GM23248 (cell line): ENCODE measurements at places on chromosomes 1 and 21. TPM values are rescaled to one million over a fixed set of nuclear protein-coding genes. Genes with fewer than 3 reads are reported as not detected.

DNA sequence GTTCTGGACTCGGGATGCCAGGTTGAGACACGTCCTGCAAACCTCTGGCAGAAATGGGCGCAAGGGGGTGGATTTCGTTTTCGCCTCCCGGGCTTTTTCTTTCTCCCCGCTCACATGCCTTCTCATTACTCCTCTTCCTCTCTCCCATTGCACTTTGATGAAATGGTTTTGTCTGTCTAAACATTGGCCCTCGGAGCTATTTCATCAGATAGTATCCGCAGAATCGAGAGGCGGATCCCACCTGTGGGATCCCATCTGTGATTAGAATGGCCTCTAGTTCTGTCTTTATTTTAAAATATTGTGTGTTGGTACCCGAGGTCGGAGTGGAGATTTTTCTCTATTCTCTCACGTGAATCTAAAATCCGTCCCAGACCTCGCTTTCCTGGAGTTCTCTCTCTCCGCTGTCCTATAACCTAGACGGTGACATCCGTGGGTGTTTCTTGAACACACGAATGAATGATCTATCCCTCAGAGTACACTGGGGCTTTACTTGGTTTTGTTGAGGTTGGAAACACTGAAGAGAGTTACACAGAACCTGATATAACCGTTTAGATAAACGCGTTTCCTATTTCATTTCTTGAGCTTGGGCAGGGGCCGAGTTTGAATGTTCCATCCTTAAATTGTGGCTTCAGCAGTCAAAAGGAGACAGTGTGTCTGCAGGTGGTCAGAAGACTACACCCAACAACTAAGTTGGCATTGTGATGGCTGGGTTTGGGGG lies 2.0 kb downstream of the EDARADD start:
- peaks cover under 1% of the 10 kb centered on the region; the same call in 1 of the 2 replicates for H3K27me3 ChIP-seq
- peak overlapping the region; percentile 75 for H3K4me3 ChIP-seq
- H3K27ac ChIP-seq: no peak overlapping the region
- no peak for DNase-seq

- no peak overlapping the region for H3K4me3 ChIP-seq
- no peaks in the 10 kb centered on the region for H3K36me3 ChIP-seq
- H3K4me1 ChIP-seq: no peaks in the 10 kb centered on the region; the same call in 1 of the 2 replicates
- H3K27me3 ChIP-seq: no peaks in the 10 kb centered on the region
- no peak overlapping the region for H3K27ac ChIP-seq
Measured at GRCh38 chr1:56436912-56437417, 142.4 kb downstream of the PLPP3 start.

Gene GPR61
- total RNA-seq: not detected in 2 replicates

Gene PROX1
- under 0.01 and 0.13 TPM in 2 replicates for total RNA-seq

Gene CLDN8
- not detected in 2 replicates for total RNA-seq

Gene NUF2
- total RNA-seq: 4.9 and 11.8 TPM in 2 replicates

DNA sequence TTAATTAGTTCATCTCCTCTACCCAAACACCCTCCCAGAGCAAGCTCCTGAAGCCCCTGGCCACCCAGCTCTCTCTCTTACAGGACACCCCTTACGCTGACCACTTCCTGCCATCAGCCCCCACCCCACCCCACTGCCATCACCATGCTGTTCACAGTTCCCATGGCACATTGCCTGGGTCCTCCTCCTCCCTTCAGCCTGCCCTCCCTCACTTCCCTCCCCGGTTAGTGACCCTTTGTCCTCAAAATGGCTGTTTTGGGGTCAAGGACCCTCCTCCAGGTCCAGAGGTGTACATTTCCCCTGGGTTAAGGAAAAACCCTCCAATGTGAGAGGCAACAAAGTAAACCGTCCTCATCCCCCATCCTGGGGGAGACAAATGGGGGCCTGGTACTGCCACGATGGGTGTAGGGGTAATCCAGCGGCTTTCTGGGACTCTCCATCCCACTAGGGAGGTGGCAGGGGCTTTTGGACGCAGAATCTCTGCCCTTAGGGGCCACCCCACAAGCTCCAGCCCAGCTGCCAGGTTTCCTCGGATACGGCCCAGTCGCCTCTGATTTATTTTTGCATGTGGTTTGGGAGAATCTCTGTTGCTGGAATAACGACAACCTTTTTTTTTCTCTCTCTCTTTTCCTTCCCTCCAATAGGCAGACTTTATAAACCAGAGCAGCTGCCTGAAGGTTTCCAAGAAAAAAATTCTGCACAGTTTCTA lies 8.5 kb downstream of the CAMK2N1 start:
- H3K4me1 ChIP-seq: peaks cover 32% of the 10 kb centered on the region
- no peaks in the 10 kb centered on the region for H3K36me3 ChIP-seq
- no peak overlapping the region for H3K4me3 ChIP-seq
- no peaks in the 10 kb centered on the region for H3K27me3 ChIP-seq
- no peak overlapping the region for H3K27ac ChIP-seq
- DNase-seq: peak; percentile 22

DNA sequence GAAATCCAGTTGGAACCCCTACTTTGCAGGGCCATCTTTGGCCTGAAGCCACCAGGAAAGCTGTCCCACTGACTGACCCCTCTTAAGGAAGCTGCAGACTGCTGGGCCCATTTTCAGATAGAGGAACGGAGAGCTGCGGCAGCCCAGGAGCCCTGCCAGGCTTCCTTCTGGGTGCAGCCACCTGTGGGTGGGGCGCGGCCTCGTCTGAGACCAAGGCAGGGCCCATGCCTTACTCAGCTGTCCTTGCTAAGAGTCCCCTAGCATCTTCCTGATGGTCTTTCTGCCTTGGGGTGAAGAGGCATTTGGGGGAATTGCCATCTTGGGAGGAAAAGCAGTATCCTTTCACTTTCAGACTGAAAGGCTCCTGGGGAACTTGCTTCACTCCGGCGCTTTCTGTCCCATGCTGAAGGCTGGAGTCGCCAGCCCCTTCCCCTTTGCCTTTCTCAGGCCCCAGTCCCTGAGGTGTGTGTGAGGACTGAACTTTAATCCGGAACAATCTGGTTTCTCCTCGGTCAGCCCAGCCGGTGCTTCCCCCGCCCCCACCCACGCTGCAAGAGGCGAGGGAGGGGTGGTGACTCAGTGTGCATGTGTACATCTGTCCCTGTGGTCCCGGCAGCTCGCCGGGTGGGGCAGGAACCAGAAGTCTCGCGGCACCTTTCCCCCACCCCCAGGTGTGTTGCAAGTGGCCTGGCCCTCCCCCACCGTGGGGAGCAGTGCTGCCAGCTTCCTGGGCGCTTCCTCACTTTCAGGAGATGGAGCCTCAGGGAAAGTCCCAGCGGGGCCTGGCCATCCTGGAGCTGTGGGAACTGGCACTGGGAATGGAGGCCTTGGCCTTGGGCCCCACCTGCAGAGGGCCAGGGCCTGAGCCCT lies 5.1 kb downstream of the ZC3H12A start:
- H3K4me1 ChIP-seq: peaks cover 45% of the 10 kb centered on the region
- peak overlapping the region; percentile 87 for H3K4me3 ChIP-seq
- peak overlapping the region; percentile 98 for H3K27ac ChIP-seq
- H3K27me3 ChIP-seq: no peaks in the 10 kb centered on the region
